ENCODE measurements at places on chromosomes 5 and 9. TPM values are rescaled to one million over a fixed set of nuclear protein-coding genes. Genes with fewer than 3 reads are reported as not detected.
A peak's percentile ranks its signal among the peaks of the same experiment; 100 is the strongest.

DNA sequence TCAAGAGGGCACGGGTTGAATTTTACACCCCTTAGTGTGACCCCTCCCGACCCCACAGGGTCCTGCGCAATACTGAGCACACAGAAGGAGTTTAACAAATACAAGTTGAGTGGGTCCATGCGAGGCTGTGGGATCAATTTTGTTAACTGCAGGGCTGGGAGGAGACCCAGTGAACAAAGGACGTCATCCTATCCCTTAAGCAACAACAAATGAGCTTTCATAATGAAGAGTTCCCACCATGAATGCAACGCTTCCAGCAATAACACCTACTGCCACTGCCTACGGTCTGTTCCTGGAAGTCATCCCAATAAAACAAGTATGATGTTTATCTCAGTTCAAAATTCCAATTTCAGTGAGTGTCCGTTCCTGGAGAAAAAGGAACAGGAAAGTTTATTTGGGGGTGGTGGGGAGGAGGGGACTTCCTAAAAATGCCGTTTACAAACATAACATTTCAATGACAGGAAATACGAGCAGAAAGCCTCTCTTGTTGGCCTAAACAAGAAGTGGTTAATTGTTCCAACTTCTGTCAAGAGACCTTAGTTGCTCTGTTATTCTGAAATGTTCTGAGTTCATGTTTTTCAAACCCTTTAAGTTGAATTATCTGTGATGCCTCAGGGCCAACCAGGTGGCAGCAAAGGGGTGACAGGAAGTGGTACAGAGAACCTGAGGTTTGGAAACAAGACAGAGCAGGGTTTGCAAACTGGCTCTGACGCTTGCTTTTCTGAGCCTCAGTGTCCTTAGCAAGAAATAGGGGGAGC, 65.8 kb upstream of the PLPP6 start:
- no peak for DNase-seq

GRCh38 chr5:51381761-51382474, 1.3 kb upstream of the ISL1 start:
- DNase-seq = no peak

- DNase-seq = peak; percentile 62
Observed at GRCh38 chr9:76658510-76659231, 105.6 kb upstream of the PCA3 start.

DNA sequence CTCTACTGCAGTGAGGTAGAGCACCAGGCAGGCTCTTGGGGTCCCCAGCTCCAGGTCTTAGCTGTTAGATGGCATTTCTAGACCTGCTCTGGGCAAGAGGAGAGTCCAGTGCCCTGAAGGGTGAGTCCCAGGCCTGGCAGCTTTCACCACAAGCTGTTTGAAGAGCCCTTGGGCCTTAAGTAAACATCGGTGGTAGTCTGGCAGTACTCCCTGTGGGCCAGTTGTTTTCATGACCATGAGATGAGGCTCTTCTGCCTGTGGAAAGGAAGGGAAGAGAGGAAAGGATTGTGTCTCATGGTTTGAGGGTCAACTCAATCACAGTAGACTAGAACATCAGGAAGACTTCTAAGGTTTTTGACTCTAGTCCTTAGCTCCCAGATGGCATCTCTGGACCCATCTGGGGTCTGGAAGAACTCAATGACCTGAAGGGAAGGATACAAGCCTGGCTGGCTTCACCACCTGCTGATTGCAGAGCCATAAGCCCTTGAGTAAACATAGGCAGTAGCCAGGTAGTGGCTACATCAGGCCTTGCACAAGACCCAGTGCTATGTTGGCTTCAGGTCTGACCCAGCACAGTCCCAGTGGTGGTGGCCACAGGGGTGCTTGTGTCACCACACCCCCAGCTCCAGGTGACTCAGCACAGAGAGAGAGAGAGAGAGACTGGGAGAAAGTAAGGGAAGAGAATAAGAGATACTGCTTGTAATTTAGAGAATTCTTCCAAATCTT, 114.3 kb upstream of the PCSK5 start:
- DNase-seq = no peak

DNA sequence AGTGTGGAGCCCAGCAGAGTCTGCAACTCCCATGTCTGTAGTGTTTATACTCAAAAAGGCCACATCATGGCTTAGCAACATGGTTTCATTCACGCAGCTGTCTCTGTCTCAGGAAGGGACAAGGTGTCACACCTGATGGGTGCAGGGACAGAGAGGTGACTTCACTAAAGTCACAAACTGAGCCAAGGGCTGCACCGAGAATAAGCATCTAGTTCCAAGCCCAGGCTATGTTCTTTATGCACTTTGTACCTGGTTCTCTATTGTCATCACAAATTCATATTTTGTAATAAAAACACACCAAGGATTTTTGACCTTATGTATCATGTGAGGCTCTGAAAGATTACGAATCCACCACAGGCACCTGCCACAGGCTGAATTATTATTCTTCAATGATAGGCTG, 64.9 kb upstream of the STK32A start:
- DNase-seq = no peak

DNA sequence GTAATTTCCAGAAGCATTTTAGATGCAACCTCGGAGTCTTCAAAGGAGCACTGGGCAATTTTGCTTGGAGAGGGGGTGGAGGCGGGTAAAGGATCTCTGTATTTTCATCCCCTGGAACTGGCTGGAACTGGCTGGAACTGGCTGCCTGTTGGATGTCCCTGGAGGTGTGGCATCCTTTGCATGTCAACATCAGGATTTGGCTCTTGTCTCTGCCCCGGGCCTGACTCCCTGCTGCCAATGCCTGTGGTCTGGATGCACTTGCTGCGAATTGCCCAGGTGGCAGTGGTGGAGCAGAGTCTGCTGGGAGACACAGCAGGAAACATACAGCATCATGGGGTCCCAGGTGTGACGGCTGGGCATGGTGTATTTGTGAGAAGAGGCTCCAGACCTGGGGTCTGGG, 391.3 kb downstream of the GADD45G start:
- no peak for DNase-seq

GRCh38 chr5:99706160-99706559, 777.4 kb upstream of the CHD1 start:
- DNase-seq = no peak

- DNase-seq = no peak
Observed at GRCh38 chr5:147382776-147383175, 127.1 kb downstream of the DPYSL3 start.

DNA sequence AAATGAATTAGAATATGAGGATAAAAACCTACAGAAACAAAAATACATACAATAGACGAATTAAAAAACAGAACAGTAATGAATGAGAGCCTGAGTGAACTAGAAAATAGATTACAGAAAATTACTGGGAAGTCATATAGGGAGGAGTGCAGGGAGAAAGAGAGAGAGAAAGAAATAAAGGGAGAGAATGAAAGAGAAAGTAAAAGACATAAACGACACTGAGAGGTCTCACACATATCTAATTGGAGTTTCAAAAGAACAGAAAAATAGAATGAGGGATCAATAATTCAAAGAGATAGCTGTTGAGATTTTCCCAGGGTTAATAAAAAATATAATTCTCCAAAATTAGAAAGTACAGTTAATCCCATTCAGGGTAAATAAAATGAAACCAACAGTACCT, 156.4 kb upstream of the FTMT start:
- DNase-seq = peak; percentile 12

GRCh38 chr9:91193087-91193657, 168.5 kb downstream of the AUH start:
- DNase-seq = peak; percentile 93

- peak; percentile 25 for DNase-seq
Observed at GRCh38 chr9:93684806-93685543, 108.6 kb downstream of the PHF2 start.

DNA sequence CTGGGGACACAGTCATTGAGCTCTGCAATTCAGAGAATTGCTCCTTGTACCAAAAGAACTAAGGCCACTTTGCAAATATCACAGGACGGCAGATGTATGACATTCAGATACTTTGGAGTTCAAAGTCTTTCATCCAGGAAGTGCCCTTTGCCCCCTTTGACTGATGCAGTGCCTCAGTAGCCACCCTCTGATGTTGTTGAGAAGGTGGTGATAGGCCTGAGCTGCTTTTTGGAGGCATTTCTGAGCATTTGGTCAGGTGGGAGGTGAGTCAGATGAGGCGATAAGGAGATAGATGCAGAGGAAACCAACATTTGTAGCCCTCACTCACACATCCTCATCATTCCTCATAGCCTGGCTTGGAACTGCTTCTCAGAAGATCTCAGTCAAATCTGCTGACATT, 63.4 kb downstream of the ANGPTL2 start:
- DNase-seq = no peak

- DNase-seq = no peak
Observed at GRCh38 chr5:32679218-32679617, 31.9 kb upstream of the NPR3 start.

GRCh38 chr9:98328770-98329169, 73.3 kb upstream of the TBC1D2 start:
- DNase-seq = no peak

DNA sequence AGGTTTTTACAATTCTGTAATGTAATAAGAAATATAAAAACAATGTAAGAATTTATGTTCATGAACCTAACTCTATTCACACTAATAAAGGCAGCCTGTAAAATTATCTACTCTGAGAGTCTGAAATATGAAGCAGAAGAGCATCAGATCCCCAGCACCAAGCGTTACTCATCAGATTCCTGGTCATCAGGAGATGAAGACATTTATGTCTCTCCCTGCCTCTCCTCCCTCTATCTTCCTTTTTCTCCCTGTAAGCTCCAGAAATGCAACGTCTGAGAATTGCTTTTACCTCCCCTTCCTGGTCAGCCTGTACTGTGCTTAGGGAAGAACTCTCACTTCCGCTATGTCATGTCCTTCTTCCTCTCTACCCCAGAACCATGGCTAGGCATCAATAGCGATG, 114.4 kb upstream of the SLIT3 start:
- DNase-seq = no peak

DNA sequence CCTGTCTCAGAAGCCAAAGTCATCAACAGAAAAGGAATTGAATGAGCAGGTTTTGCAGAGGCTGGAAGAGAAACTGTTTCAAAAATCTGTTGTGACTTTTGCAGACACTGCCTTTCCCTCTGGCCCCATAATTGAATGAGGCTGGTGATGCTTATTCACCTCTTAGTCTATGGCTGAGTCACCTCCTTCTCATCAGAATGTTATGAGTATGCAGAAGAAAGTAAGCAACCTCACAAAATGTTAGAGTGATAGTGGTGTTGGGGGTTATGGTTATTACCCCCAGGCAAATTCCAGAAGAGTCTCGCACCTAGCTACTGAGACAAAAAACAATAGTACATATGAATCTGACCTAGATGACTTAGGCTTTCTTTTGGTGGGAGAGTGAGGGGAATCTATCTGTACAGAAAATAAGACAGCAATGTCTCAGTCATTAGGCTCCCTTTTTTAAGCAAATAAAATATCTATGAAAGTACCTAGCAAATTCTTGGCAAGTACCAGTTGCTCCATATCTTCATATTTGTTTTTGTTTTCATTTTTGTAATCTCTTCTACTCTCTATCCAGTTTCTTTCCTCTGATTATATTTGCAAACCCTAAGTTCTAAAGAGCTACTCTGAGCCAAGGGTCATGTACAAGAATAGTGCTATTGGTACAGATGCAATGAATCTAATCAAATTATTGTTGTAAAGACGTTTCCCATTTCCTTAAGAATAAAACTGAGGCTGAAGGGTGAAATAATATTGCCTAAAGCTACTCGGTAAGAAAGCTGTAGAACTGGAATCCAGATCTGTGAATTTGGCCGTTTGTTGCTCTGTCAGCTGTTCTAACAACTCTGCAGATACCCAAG, 498.1 kb upstream of the TNC start:
- DNase-seq = no peak

DNA sequence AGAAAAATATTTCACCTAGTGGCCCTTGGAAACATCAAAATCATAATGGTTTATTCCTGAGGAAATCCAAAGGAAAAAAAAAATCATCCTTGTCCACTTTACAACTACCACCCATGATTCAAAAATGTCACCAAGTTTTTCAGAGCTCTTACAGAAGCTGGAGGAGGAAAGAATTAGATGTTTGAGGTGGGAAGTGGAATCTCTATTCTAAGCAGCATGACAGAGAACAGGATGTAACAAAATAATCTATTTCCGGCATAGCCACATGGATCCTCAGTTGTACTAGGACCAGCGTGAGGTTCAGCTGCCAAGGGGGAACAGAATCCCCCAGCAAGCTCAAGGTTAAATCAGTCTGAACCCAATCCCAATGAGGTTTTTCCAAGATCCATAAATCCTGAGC, 40.2 kb downstream of the FBXW11 start:
- DNase-seq = no peak

DNA sequence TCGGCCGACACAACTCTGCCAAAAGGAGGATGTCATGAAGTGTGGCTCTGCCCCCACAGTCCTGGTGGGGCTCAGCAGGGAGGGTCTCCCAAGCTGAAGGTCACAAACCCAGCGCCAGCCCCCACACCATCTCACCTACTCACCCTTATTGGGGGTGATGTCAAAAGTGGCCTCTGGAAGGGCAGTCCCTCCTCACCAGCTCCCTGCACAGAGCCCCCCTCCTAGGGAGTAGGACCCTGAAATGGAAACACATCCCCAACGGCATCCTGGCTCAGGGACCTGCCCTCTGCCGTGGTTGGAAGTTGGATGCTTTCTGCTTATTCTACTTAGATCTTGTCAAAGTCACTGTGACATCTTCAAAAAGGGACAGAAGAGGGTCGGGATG, 89.5 kb downstream of the NSUN2 start:
- no peak for DNase-seq

DNA sequence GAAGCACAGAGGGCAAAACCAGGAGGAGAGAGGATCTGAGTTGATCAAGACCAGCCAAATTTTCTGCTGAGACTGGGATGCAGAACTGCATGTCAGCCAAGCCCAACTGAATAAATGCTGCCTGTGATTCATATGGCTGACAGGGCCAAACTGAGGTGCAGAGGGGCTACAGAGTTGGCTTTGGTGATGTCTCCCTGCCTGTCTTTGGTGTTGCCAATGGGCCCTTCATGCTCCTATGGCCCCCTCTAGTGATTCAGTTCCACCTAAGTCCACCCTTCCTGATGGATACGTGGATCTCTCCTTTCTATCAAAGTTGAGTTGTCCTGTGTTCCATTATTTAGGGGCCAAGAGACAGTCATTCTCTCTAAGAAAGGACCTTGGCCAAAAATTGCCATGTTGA, 163.6 kb upstream of the TLE4 start:
- DNase-seq = no peak

DNA sequence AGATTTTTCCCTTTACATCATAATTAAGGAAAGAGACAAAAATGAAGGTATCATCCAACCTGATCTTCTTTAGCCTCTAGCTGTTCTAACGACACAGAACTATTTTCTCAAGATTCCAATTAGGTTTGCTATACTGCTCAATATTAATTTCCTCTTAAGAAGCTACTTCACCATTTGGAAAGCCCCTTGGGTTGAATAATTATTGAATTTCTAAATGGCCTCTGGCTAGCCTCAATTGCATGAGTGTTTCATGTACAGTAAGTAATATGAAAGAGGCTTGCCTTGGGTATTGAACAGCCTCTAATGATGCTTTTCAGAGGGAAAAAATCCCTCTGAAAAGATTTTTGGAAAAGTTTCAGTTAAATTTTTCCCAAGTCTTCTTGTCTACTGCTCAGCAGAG, 3.7 kb upstream of the MOB3B start:
- no peak for DNase-seq

Gene ANKRD20A1
- total RNA-seq = 0.77 TPM

Gene SPATA31C1
- total RNA-seq = not detected

Gene LCP2
- total RNA-seq = 0.26 TPM

Gene BRD9
- total RNA-seq = 43.1 TPM

Gene MLANA
- total RNA-seq = 3,120 TPM

Gene C5orf52
- not detected for total RNA-seq

Gene POU4F3
- total RNA-seq = not detected

Gene SUSD1
- 1.4 TPM for total RNA-seq
